ENCODE measurements at places on chromosomes 2 and 18. TPM values are rescaled to one million over a fixed set of nuclear protein-coding genes. Genes with fewer than 3 reads are reported as not detected.

GRCh38 chr2:61357681-61358080, 113.2 kb downstream of the USP34 start:
- no peak for DNase-seq

DNA sequence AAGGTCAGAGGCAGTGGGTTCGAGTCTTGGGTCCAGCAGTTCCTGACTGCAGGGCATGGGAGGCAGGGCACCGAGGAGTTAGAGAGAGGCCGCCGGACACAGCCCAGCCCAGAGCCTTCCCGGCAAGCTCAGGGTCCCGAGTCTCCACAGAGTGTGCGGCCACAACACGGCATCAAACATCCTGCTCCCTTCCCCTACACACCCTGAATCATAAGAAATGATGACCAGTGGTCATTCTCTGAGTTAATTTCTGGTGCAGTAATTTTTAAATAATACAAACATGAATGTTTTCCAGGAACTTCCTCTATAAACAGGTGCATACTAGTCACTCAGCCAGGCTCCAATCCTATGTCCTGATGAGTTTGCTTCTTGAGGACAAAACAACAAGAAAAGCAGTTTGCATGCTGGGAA, 118.0 kb downstream of the PXDN start:
- no peak for DNase-seq

DNA sequence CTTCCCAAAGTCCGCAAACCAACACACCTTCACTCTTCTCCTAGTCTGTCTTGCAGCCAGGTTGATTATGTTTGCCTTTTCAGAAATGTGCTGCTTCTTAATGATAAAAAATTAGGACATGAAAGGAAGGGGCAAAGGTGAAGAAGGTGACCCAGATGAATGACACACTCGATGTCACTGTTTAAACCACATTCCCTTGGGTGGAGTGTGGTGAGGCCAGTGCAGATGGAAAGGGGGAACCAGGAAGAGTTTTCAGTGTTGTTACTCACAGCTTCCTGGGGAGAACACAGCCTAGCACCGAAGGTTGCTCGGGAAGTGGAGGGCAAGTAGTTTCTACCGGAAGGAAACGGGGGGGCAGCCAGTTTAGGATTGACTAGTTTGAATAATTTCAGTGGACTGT, 57.2 kb upstream of the BOD1L2 start:
- DNase-seq: no peak

DNA sequence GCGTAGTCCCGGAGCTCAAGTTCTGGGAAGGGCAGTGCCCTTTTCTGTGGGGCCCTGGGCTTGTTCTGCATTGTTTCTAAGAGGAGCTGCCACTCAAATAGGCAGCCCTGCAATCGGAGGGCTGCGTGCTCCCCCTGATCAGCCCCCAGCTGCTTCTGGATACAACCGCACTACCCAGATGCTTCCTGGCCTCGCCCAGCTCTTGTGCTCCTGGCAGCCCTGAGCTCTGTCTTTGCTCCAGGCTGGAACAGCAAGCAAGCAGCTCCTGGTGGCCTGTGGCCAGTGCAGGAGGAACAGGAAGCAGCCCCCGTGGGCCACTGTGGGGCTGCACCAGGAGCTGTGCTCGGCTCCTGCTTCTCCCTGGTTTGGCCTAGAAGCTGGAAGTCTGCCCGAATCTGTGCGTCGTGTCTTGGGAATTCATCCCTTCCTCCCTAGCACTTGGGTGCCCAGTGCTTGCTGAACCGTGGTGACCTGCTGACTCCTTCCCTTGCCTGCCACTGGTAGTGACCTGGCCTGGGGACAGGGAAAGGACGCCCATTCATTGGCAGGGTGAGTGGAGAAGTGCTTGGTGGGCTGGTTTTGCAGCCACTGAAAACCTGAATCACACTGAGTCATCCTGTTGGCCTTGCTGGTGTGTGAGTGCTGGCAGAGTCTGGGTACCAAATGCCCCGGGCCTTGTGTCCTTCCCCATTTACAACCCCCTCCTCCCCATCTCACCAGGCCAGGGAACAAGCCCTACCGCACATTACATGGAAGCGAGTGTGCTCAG, 27.3 kb upstream of the NTSR2 start:
- no peak for DNase-seq

- DNase-seq: no peak
These were observed 335.0 kb upstream of the ACVR2A start for GRCh38 chr2:147509821-147510220.

- no peak for DNase-seq
These were observed 292.1 kb upstream of the HDAC4 start for GRCh38 chr2:239692919-239693318.

- no peak for DNase-seq
These were observed 923 bp downstream of the PSMD1 start for GRCh38 chr2:231057590-231057989.

DNA sequence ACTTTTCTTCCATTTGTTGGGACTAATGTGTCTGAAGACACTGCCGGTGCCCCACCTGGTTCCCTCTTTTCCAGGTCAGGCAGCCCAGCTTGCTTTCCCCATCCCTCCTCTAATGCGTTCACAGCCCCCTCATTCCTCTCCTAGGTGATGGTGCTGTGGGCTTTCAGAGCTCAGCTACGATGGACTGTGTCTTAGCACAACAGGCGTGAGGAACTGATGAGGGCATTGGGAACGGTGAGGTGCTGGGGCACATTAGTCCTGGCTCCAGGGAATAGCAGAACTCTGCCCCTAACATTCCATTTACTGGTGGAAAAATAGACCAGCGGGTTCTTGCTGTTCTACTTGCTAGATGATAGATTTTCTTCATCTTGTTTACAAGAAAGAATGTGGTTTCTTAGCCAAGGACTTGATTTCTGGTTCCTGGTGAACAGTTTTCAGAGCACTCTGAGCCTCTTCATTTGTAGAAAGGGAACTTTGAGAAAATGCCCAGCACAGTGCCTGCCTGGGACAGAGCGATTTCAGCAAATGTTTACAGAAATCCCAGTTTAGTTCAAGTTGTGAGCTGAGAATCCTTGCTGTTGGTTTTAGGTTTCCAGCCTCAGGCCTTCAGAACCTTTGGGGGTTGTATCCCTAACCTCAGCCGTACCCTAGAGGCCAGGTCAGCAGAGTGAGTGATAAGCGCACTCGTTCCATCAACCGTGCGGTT, 42.5 kb downstream of the LDLRAD4 start:
- no peak for DNase-seq

- no peak for DNase-seq
These were observed 221.6 kb downstream of the RBM43 start for GRCh38 chr2:151040039-151040438.

DNA sequence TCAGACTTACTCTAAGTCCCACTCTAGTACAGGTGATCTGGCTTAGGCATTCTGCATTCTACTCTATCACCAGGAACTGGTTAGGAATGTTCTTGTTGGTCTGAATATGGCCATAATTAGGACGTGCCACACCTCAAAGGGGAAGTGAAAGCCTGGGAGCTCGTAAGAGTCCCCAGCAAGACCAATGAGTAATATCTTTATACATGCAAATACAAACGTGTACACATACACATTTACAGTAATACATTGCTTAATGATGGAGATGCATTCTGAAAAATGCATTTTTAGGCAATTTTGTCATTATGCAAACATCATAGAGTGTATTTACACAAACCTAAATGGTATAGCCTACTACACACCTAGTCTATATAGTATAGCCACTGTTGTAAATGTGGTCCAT, 19.5 kb upstream of the ERCC3 start:
- DNase-seq: no peak

DNA sequence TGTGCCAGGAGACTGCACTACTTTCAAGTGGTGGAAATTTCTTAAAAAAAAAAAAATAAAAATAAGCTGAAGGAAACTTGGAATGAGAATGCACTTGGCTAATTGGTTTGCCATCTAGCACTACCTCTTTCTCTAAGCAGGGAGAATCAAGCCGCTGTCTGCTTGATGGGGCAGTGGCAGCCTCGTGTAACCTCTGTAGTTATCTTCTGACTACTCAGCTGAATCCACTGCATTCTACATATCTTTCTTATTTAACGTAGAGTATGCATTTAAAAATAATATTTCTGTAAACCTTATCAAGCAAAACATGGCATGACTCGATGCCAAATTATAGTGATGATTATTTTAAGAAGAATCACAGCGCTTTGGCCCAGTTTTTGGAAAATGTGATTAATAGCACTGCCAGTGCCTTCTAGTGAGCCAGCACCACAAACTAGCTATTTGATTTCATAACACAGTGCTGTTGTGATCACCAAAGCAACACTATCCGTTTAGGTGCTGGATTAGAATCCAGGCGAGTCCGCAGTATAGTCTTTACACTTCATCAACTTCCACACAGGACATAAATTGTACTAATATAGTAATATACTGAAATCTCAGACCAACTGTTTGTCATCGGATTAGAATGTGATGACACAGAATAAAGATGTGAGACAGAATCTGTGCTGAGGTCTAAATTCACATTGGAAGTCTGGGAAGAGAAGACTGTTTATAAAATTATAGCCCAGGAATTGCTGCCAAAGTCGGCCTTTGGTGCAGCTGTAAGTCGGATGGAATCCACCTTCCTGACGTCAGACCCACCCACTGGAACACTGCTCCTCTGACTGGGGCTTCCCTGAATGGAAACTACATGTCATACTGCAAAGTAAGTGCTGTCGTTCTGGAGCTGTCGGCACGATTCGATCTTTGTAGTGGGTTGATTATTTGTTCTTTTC, 136.5 kb upstream of the ETAA1 start:
- no peak for DNase-seq

DNA sequence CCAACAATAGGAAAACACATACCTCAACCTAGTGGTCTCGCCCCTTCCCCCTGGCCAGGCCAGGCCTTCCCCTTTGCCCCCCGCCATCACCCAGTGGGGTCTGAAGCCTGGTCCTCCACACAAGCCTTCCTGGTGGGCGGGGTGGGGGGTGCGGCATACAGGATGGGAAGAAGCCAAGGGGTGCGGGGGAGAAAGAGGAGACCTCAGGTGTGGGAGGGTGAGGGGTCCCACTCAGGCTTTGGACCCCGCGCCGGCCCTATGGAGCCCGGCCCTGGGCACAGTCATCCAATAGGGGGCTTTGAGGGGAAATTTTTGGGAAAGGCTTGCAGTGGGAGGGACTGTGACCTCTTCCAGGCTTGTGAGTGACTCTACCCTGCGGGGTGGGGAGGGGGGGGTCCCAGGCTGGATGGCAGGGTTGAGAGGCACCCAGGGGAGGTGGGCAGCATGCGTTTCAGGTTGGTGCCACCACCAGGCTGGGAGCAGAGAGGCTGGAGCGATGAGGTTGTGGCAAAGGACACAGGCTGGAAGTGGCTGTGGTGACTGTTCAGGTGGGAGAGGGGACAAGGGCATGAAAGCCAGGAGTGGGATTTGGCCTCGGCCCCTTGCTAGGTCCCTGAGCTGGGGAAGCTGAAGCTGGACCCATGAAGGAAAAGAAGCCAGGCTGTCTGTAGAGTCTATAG, 1.3 kb downstream of the SLC66A3 start:
- DNase-seq: no peak

GRCh38 chr2:64792995-64793639, 139.4 kb upstream of the SERTAD2 start:
- DNase-seq: no peak

DNA sequence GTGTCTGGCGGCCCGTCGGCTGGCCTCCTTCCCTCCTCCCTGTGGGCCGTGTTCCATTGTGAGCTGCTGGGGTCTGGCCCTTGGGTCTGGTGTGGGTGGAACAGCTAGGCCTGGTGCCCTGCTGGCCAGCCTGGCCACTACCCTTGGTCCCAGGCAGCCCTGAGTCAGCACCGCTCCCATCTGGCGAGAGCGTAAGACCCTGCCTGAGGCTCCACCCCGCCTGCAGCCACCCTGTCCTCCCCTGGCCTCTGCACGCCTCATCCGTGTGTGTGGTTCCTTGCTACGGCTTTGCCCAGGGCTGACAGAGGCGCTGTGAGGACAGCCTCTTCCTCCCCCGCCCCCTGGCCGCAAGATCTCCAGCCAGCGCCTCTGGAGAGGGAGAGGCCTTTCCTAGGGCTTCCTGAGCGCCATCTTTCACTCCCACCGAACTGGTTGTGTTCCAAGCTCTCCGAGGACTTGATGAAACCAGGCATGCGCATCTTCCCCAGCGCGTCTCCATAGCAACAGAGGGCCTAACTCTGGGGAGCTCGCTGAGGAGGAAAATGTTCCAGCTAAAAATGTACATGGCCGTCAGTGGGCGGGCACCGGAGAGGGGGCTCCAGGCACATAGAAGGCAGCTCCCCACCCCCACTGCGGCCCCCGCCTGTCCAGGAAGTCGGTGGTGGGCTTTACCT, 83.0 kb downstream of the STPG4 start:
- no peak for DNase-seq

GRCh38 chr2:9355270-9355669, 68.1 kb downstream of the ITGB1BP1 start:
- DNase-seq: no peak

- DNase-seq: no peak
These were observed 118.4 kb upstream of the PPP1CB start for GRCh38 chr2:28633204-28633603.

DNA sequence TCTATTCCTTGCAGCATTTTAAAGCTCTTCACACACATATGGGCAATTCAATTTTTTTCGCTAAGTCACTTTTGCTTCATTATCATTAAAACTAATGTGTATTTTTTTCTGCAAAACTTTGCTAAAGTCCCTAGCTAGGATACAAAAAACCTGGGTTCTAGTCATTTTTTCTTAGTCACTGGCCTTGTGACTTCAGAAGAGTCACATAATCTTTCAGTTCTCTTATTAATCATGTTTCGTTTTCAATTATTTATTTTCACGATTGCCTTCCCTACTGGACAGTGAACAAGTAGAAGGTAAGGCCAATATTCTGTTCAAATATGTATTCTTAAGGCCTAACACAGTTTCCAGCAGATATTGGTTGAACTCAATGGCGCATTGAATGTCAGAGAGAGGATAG, 60.9 kb upstream of the CYRIA start:
- no peak for DNase-seq

- DNase-seq: no peak
These were observed 17.1 kb downstream of the TRIB2 start for GRCh38 chr2:12733846-12734245.

DNA sequence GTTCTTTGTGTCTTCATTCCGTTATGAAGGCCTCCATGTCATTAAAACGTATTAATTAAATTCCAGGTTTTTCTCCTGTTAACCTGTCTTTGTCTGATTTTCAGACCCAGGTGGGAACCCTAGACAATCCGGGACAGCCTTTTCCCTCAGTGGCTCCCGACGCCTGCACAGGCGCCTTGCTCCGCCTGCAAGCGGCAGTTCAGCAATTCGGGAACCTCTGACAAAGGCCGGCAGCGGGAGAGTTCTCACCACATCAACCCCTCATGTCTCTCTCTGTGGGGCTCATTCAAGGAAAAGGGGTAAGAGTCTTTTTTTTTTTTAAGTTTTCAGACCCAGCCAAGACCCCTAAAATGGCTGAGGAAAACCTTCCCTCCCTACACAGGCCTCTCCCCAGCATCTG, 259.8 kb upstream of the SALL3 start:
- no peak for DNase-seq

GRCh38 chr2:66433945-66434678, 813 bp upstream of the MEIS1 start:
- no peak for DNase-seq

The LRRTM4 gene
- not detected for total RNA-seq

The ADD2 gene
- total RNA-seq: 76.0 TPM

The OSBPL6 gene
- total RNA-seq: 0.52 TPM

The HOXD10 gene
- not detected for total RNA-seq

The ANKRD30BL gene
- not detected for total RNA-seq

The FER1L5 gene
- total RNA-seq: not detected

The PRSS56 gene
- total RNA-seq: not detected

The AFF3 gene
- 5.2 TPM for total RNA-seq

The GALNT14 gene
- 0.59 TPM for total RNA-seq

The TMEM127 gene
- 16.5 TPM for total RNA-seq

The HTR2B gene
- not detected for total RNA-seq

The CD302 gene
- 0.19 TPM for total RNA-seq

All from activated naive CD4-positive, alpha-beta T cell treated with anti-CD3 and anti-CD28 coated beads, Interleukin-2, amount 50 U/mL, for 72 hours (primary cell).